Naive thymus-derived CD8-positive, alpha-beta T cell (primary cell): ENCODE measurements at places on chromosomes 2 and 18. TPM values are rescaled to one million over a fixed set of nuclear protein-coding genes. Genes with fewer than 3 reads are reported as not detected.

HOXD8 gene
- not detected for total RNA-seq

MAPRE3 gene
- 5.3 TPM for total RNA-seq

MXD1 gene
- total RNA-seq = 15.8 TPM

SLC4A5 gene
- 12.7 TPM for total RNA-seq

MREG gene
- total RNA-seq = 8.5 TPM

SPATA3 gene
- not detected for total RNA-seq
